Upper lobe of left lung (tissue), 6 donors: ENCODE measurements at places on chromosomes 5 and 9. TPM values are rescaled to one million over a fixed set of nuclear protein-coding genes. Genes with fewer than 3 reads are reported as not detected.
A peak's percentile ranks its signal among the peaks of the same experiment; 100 is the strongest.

DNA sequence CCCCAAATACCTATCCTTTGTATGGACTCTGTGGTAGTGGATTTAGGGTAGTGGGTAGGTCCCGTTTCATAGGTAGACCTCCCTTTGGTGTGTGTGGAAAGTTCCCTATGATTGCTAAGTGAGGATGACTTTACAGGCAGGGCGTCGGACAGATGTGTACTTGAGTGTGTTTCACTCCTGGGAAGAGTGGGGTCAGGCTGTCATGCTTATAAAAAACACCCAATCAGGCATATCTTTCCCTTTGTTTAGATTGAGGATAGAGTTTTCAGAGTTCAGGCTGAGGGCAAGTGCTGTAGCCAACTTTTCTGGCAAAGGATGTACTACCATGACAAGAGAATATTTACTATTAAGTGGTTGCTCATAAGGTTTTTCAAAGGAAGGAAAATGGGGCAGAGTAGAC is 242.0 kb downstream of the YTHDC2 start:
- no peak overlapping the region for H3K4me3 ChIP-seq
- H3K27ac ChIP-seq = no peak overlapping the region
- no peak for DNase-seq
- H3K4me1 ChIP-seq = no peaks in the 10 kb centered on the region
- H3K36me3 ChIP-seq = no peaks in the 10 kb centered on the region

- no peak for DNase-seq
- no peaks in the 10 kb centered on the region for H3K27me3 ChIP-seq
- H3K4me3 ChIP-seq = no peak overlapping the region
- H3K4me1 ChIP-seq = peaks cover 3% of the 10 kb centered on the region
Observed at GRCh38 chr5:159547466-159548195, 217.3 kb upstream of the IL12B start.

DNA sequence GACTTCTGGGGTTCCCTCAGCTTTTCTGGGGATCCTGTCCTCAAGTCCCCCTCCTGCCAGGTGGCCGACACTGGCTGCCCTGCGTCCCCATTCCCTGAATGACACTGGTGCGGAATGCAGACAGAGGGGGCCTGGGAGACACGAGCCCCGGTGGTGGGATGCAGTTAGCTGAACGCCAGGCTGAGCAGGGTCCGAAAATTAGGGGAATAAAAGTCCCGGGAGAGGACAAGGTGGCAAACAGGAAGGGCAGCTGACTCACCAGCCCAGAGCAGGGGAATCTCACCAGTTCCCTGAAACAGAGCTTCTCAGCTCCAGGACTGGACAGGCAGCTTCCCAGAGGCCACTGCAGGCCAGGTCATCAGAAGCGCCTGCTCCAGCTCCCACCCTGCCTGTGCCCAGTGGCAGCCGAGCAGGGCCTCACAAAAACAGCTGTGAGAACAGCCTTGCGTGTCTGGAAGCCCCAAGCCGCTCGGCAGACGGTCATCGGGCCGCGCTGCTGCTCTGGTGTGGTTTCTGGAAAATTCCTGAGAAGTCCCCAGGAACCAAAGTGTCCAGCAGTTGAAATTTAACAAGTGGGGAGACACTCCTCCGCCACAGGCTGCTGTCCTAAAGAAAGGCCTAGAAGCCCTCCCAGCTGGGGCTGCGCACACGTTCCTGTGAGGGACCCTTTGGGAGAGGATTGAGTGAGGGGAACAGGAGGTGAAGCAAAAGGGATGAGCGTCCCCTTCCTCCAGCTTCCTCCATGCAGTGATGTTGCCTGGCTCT is 47.6 kb upstream of the EXOC3 start:
- H3K36me3 ChIP-seq = no peaks in the 10 kb centered on the region
- peak; percentile 73 for DNase-seq
- H3K4me1 ChIP-seq = peaks cover 10% of the 10 kb centered on the region
- peak overlapping the region; percentile 50 for H3K27ac ChIP-seq
- H3K27me3 ChIP-seq = no peaks in the 10 kb centered on the region

DNA sequence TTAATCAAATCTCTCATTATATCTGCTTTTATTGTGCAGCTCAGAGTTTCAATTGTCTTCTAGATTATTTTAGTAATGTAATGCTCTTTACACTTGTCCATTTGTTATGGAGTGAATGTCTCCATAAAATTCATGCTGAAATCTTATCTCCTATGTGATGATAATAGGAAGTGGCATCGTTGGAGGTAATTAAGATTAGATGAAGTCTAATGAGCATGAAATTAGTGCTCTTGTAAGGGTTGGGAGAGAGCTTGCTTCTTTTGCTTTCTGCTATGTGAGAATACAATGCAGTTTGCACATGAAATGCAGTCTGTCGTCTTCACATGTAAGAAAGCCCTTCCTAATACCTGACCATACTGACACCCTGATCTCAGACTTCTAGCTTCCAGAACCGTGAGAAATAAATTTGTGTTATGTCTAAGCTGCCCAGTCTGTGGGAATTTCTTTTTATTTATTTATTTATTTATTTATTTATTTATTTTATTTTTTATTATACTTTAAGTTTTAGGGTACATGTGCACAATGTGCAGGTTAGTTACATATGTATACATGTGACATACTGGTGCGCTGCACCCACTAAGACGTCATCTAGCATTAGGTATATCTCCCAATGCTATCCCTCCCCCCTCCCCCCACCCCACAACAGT is 1399.2 kb upstream of the CDH6 start:
- H3K27me3 ChIP-seq = no peaks in the 10 kb centered on the region
- H3K4me1 ChIP-seq = no peaks in the 10 kb centered on the region
- no peak for DNase-seq
- no peaks in the 10 kb centered on the region for H3K36me3 ChIP-seq

- no peak for DNase-seq
- H3K4me3 ChIP-seq = peak overlapping the region; percentile 53
- H3K27ac ChIP-seq = peak overlapping the region; percentile 74
- peaks cover 12% of the 10 kb centered on the region for H3K27me3 ChIP-seq
Observed at GRCh38 chr5:83475935-83476814, 4.6 kb downstream of the VCAN start.

The HBEGF gene
- total RNA-seq = 65.0 TPM

DNA sequence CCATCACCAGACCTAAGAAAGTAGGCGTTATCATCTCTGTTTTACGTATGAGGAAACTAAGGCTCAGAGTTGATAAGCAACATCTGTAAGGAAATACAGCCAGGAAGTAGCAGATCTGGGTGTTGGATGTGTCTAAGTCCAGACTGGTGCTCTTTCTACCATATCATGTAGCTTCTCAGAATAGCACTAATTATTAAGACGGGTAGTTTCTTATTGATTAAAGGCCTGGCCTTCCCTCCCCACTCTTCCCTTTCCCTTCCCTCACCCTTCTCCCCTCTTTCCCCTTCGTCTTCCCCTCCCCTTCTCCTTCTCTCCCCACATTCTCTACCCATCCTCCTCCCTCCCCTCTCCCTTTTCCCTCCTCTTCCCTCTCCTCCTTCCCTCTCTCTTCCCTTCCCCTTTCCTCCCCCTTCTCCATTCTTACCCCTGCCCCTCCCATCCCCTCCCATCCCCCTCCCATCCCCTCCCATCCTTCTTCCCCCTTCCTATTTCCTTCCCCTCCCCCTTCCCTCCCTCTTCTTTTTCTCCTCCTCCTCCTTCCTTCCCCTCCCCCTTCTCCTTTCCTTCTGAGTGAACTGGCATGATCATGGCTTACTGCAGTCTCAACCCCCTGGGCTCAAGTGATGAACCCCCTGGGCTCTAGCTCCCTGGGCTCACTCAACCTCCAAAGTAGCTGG is 79.4 kb downstream of the SNX24 start:
- no peak overlapping the region for H3K27ac ChIP-seq
- no peaks in the 10 kb centered on the region for H3K27me3 ChIP-seq
- DNase-seq = no peak
- no peaks in the 10 kb centered on the region for H3K36me3 ChIP-seq
- no peaks in the 10 kb centered on the region for H3K4me1 ChIP-seq

The SLC31A1 gene
- total RNA-seq = 44.7 TPM

DNA sequence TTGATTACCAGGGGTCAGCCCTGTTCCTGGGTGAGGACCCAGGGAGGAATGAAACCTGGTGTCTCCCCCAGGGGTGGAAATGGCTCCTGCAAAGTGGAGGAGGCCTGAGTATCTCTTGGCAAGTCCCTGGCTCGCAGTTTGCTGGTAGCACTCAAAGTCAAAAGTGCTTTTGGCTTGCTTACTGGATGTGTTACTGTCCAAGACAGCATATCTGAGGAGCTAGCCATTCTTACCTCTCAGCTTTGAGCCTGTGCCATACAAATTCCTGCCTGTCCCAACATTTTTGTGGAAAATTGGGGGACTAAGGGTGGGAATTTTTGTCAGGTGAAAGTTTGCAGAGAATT is 9.9 kb downstream of the ZNF618 start:
- H3K4me1 ChIP-seq = peaks cover 21% of the 10 kb centered on the region
- peak overlapping the region; percentile 46 for H3K4me3 ChIP-seq
- no peaks in the 10 kb centered on the region for H3K36me3 ChIP-seq
- peak overlapping the region; percentile 36 for H3K27ac ChIP-seq
- no peaks in the 10 kb centered on the region for H3K27me3 ChIP-seq
- DNase-seq = no peak

The PTPA gene
- 108 TPM for total RNA-seq

DNA sequence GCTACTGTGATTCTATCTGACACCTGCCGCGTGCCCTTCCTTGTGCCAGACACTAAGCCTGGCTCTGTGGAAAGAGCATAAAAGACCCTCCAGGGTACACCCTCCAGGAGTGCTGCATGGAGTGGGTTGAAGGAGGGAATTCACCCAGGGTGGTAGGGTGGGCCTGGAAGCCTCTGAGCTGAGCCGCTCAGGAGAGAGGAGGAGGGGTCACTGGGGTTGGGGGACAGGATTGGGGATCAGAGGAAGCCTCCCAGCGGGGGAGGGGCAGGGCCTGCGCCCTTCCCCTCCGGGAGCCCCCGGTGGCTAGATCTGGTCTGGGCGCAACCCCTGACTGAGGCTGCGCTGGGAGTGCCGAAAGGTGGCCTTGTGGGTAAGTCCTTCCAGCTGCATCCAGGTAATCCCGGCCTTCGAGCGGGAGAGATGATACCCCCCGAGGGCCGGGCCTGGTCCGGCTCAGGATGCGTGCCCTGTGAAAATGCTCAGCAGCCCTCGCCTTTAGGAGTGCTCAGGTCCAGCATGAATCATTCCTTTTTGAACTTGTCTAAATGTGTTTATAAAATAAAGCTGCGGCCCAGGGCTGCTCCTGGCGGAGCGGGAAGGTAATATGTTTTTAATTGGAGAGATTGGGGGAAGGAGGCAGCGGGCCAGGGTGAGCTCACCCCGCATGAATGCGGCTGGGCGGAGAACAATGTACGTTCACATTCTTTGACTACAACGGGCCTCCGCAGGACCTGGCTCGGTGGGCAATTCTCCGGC is 118.1 kb upstream of the SMIM23 start:
- H3K4me3 ChIP-seq = no peak overlapping the region
- H3K4me1 ChIP-seq = peaks cover 5% of the 10 kb centered on the region
- H3K27me3 ChIP-seq = no peaks in the 10 kb centered on the region
- DNase-seq = no peak

DNA sequence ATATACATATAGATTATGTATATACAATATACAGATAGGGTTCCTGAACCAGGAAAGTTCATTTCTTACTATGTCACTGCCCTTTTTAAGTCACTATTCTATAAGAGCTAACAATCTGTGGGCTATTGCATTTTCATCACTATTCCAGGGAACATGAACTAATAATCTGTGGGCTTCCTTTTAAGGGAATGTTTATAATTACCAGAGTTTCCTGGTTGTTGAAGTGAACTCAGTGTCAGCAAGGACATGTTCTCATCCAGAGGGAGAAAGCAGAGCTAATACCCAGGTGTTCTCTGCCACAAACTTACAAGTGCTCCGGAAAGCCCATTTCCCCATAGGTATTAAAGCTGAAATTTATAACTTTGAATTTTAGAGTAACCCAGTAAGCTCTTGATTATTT is 69.6 kb downstream of the CWC27 start:
- no peaks in the 10 kb centered on the region for H3K4me1 ChIP-seq
- H3K27ac ChIP-seq = no peak overlapping the region
- no peaks in the 10 kb centered on the region for H3K36me3 ChIP-seq
- no peak for DNase-seq
- H3K4me3 ChIP-seq = no peak overlapping the region

DNA sequence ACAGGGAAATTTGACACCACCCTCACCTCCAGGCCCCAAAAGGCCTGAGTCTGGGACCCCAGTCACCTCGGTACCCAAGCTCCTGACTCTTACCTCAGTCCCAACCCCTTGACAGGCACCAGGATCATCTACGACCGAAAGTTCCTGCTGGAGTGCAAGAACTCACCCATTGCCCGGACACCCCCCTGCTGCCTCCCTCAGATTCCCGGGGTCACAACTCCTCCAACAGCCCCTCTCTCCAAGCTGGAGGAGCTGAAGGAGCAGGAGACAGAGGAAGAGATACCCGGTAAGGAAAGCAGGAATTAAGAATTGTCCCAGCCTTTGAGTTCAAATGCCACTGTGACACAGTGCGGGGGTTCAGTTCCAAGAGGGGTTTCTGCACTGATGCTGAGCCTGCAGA is 1.3 kb downstream of the EIF4EBP3 start:
- H3K4me3 ChIP-seq = peak overlapping the region; percentile 58
- peaks cover 41% of the 10 kb centered on the region for H3K4me1 ChIP-seq
- no peaks in the 10 kb centered on the region for H3K27me3 ChIP-seq
- H3K36me3 ChIP-seq = peaks cover 14% of the 10 kb centered on the region
- H3K27ac ChIP-seq = peak overlapping the region; percentile 92

The NCBP1 gene
- total RNA-seq = 21.6 TPM

The PLPP7 gene
- total RNA-seq = 3.2 TPM

DNA sequence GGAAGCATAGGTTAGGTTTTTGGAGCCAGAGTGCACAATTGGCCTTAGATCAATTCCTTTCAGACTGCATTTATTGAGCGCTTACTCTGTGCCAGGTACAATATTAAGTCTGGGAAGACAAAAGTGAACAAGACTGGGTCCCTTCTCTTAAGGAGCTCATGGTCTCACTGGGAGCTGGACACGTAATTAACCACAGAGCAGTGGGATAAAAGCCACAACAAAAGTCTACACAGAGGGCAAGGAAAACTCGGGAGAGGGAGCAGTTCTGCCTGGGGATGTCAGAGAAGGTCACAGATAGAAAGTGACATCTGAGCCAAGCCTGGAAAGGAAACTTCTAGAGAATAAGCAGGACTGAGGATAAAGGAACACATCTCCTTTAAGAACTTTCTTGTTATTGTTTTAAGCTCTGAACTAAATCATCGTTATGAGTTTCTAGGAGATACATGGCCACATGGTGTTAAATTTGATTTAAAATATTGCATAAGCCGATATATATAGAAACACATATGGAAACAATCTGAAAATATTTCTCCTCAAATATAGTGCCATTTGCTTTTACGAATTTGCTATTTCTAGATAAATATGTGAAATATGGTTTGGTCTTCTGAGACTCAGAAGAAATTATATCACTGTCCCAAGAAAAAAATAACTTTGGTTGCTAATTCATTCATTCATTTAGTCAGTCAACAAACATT is 40.1 kb upstream of the PDE8B start:
- H3K27me3 ChIP-seq = no peaks in the 10 kb centered on the region
- H3K4me1 ChIP-seq = peaks cover 19% of the 10 kb centered on the region
- H3K36me3 ChIP-seq = no peaks in the 10 kb centered on the region
- no peak overlapping the region for H3K4me3 ChIP-seq
